Activated naive CD8-positive, alpha-beta T cell treated with anti-CD3 and anti-CD28 coated beads for 36 hours (primary cell): ENCODE measurements at places on chromosomes 12 and 14. TPM values are rescaled to one million over a fixed set of nuclear protein-coding genes. Genes with fewer than 3 reads are reported as not detected.

Gene SLC10A1
- total RNA-seq: not detected

- H3K27ac ChIP-seq: no peak overlapping the region
- DNase-seq: no peak
- H3K36me3 ChIP-seq: peaks cover 2% of the 10 kb centered on the region
- H3K4me3 ChIP-seq: no peak overlapping the region
- no peaks in the 10 kb centered on the region for H3K27me3 ChIP-seq
Measured at GRCh38 chr12:28114488-28114887, 75.8 kb upstream of the CCDC91 start.

DNA sequence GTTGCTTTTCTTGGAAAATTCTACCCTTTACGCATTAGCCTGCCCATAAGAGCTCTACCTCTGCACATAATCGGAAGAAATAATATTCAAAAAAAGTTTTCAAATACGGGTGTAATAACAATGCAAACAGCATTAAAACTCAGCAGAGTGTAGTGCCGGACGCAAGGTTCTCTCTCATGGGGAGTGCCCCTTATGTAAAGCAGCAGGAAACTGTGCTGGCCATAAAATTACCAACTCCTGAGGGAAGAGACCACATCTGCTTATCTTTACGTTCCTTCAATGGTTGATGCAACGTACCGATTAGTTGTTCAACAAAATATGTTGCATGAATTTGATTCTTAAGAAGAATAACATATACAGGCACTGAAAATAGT, 118.7 kb upstream of the TMCC3 start:
- H3K36me3 ChIP-seq: no peaks in the 10 kb centered on the region
- H3K27ac ChIP-seq: no peak overlapping the region
- no peak overlapping the region for H3K4me3 ChIP-seq
- H3K27me3 ChIP-seq: peaks cover 35% of the 10 kb centered on the region
- peaks cover 5% of the 10 kb centered on the region for H3K4me1 ChIP-seq

Gene TCL1B
- not detected for total RNA-seq

Gene HECTD4
- total RNA-seq: 15.8 TPM

- H3K27me3 ChIP-seq: no peaks in the 10 kb centered on the region
- no peak for DNase-seq
- H3K27ac ChIP-seq: no peak overlapping the region
- no peaks in the 10 kb centered on the region for H3K36me3 ChIP-seq
- H3K4me1 ChIP-seq: no peaks in the 10 kb centered on the region
Measured at GRCh38 chr14:32419429-32419828, 90.3 kb downstream of the AKAP6 start.

- no peaks in the 10 kb centered on the region for H3K4me1 ChIP-seq
- H3K27ac ChIP-seq: no peak overlapping the region
- DNase-seq: no peak
- H3K4me3 ChIP-seq: no peak overlapping the region
Measured at GRCh38 chr14:28412077-28412476, 354.5 kb upstream of the FOXG1 start.

- peaks cover 2% of the 10 kb centered on the region for H3K36me3 ChIP-seq
- peaks cover 6% of the 10 kb centered on the region for H3K27me3 ChIP-seq
- no peak overlapping the region for H3K27ac ChIP-seq
- DNase-seq: no peak
- no peaks in the 10 kb centered on the region for H3K4me1 ChIP-seq
Measured at GRCh38 chr12:48601013-48601756, 31.3 kb upstream of the LALBA start.

DNA sequence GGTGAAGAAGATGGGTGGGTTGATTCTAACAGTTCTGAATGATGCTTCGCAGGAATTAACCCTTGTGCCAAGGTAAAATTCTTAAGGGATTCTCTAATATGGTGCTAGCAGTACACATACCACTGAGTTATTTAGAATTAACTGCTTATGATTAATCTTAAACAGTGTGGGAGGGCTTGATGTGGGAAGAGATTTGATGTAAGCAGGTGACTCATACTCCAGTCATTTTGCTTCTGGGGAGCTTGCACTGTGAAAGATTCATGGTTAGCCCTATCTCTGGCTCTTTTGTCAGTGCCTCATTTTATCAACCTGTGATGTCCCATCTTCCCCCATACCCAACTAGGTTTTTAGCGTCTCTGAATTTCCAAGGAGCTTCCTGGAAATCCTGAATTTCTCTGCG, 83.8 kb downstream of the NRXN3 start:
- no peak overlapping the region for H3K27ac ChIP-seq
- no peaks in the 10 kb centered on the region for H3K36me3 ChIP-seq
- peaks cover 8% of the 10 kb centered on the region for H3K4me1 ChIP-seq
- no peak for DNase-seq

DNA sequence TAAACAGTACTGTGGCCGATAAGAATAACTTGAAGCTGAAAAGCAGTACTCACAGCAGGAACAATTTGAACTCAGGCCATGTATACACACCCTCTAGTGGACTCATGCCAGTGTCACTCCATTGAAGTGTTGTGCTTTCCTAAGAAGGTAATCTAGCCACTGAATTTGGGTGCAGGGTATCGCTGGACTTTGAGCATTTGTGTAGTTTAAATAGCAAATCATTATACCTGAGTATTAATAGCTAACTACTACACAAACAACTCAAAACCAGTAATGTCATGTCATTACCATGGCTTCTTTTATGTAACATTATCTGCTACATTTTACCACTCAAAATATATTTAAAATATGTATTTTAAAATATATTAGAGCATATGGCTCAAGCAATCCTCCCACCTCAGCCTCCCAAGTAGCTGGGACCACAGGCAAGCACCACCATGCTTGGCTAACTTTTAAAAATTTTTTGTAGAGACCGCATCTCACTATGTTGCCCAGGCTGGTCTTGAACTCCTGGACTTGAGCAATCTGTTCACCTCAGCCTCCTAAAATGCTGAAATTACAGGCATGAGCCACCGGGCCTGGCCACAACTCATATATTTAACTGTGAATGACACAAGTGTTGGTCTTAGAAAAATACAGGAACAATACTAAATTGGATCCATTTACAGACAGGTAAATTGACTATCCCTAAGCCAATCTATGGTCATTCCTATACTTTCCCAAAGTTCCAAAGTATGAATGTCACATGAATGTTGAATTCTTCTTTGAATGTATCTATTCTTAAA, 25.6 kb upstream of the ARID4A start:
- peaks cover 57% of the 10 kb centered on the region for H3K36me3 ChIP-seq
- no peak for DNase-seq
- no peak overlapping the region for H3K4me3 ChIP-seq

DNA sequence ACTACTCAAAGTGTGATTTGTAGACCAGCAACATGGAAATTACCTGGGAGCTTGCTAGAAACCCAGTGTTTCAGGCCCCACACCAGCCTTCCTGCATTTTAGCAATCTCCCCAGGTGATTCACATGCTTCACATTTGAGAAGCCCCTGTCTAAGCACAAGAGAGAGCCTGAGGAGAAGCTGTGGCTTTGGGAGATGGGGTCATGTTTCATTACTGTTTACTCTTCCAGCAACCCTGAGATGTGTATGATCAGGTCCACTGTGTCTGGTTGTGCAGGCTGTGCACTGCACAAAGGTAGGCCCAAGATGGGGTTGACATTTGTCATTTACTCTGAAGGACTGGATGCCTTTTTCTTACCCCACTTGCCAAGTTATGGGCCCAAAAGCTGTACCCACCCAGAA, 190.1 kb downstream of the SLC41A2 start:
- H3K27ac ChIP-seq: no peak overlapping the region
- no peaks in the 10 kb centered on the region for H3K27me3 ChIP-seq

GRCh38 chr12:6192604-6193380, 7.4 kb upstream of the CD9 start:
- H3K27ac ChIP-seq: no peak overlapping the region
- H3K4me1 ChIP-seq: peaks cover 33% of the 10 kb centered on the region
- H3K36me3 ChIP-seq: no peaks in the 10 kb centered on the region
- peaks cover 4% of the 10 kb centered on the region for H3K27me3 ChIP-seq

Gene LHX5
- not detected for total RNA-seq

DNA sequence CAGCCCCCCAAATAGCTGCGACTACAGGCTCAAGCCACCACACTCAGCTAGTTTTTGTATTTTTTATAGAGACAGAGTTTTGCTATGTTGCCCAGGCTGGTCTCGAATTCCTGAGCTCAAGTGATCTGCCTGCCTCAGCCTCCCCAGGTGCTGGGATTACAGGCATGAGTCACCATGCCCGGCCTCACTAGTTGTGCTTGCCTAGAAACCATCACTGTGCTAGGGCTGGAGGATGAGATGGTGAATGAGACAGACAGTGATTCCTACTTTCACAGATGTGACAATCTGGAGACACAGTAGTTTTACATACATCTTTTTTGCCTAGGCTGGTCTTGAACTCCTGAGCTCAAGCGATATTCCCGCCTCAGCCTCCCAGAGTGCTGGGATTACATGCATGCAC, 7.5 kb upstream of the MSI1 start:
- H3K4me3 ChIP-seq: no peak overlapping the region
- H3K36me3 ChIP-seq: no peaks in the 10 kb centered on the region
- peaks cover 56% of the 10 kb centered on the region for H3K27me3 ChIP-seq
- H3K4me1 ChIP-seq: no peaks in the 10 kb centered on the region

Gene LIN7A
- total RNA-seq: not detected

Gene CCDC177
- total RNA-seq: not detected

Gene OVCH1
- total RNA-seq: not detected

Gene TAS2R20
- total RNA-seq: 0.21 TPM

GRCh38 chr12:66152732-66153131, 17.1 kb downstream of the TMBIM4 start:
- no peak for DNase-seq
- H3K27me3 ChIP-seq: no peaks in the 10 kb centered on the region
- no peak overlapping the region for H3K27ac ChIP-seq
- peaks cover 22% of the 10 kb centered on the region for H3K4me1 ChIP-seq
- H3K36me3 ChIP-seq: peaks cover 33% of the 10 kb centered on the region
- H3K4me3 ChIP-seq: no peak overlapping the region

DNA sequence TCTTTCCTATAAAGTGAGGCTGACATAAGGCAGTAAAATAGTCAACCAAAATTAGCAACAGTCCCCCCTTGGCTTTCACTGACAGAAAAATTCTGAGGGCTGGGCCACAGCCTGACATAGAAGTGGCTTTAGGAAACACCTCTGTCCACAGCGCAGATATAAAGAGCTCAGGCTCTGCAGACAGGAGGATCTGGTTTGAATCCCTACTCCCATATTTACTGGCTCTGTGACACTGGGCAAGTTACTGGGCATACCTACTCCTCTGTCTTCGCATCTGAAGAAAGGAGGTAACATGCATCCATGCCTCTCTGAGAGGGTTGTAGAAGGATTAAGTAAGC, 95.3 kb downstream of the STXBP6 start:
- H3K36me3 ChIP-seq: no peaks in the 10 kb centered on the region
- H3K27me3 ChIP-seq: peaks cover 26% of the 10 kb centered on the region
- no peak overlapping the region for H3K27ac ChIP-seq
- no peak for DNase-seq
- no peaks in the 10 kb centered on the region for H3K4me1 ChIP-seq

- H3K4me1 ChIP-seq: peaks cover 42% of the 10 kb centered on the region
- H3K36me3 ChIP-seq: peaks cover 29% of the 10 kb centered on the region
- H3K27ac ChIP-seq: peak overlapping the region; percentile 25
- DNase-seq: no peak
Measured at GRCh38 chr12:69254046-69254445, 14.7 kb downstream of the CPSF6 start.

Gene ABCC9
- total RNA-seq: not detected

Gene IL31
- total RNA-seq: not detected

DNA sequence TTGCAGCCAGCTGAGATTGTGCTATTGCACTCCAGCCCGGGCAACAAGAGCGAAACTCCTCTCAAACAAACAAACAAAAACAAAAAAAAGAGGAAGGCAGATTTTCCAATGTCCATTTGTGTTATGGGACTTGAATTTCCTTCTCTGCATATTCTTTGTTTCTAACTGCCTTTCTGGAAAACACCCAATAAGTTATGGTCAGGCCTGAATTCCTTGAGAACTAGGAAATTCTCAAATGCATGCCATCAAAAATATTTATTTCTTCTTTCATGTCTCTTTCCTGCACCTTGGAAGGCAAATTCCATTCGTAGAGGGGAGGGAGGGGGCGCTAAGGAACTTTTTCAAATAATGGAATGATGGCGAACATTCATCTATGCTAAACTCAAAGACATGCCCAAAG, 117.6 kb upstream of the TMCC3 start:
- no peak overlapping the region for H3K4me3 ChIP-seq
- H3K27me3 ChIP-seq: peaks cover 35% of the 10 kb centered on the region
- H3K4me1 ChIP-seq: peaks cover 5% of the 10 kb centered on the region
- no peak for DNase-seq
- H3K27ac ChIP-seq: no peak overlapping the region

- H3K4me1 ChIP-seq: no peaks in the 10 kb centered on the region
- peaks cover 46% of the 10 kb centered on the region for H3K27me3 ChIP-seq
- H3K27ac ChIP-seq: no peak overlapping the region
- DNase-seq: no peak
- H3K36me3 ChIP-seq: no peaks in the 10 kb centered on the region
Measured at GRCh38 chr12:16611146-16611545, 5.2 kb upstream of the LMO3 start.

GRCh38 chr14:36580856-36581831, 1.3 kb downstream of the NKX2-8 start:
- H3K27me3 ChIP-seq: peaks cover 77% of the 10 kb centered on the region
- peaks cover 3% of the 10 kb centered on the region for H3K4me1 ChIP-seq
- no peaks in the 10 kb centered on the region for H3K36me3 ChIP-seq
- DNase-seq: peak; percentile 36

Gene CLBA1
- 1.5 TPM for total RNA-seq

Gene TMEM132D
- not detected for total RNA-seq

- DNase-seq: no peak
- no peak overlapping the region for H3K27ac ChIP-seq
- no peak overlapping the region for H3K4me3 ChIP-seq
- H3K4me1 ChIP-seq: peaks cover 6% of the 10 kb centered on the region
- H3K27me3 ChIP-seq: peaks cover 33% of the 10 kb centered on the region
- peaks cover 9% of the 10 kb centered on the region for H3K36me3 ChIP-seq
Measured at GRCh38 chr12:76199808-76200207, 115.3 kb upstream of the NAP1L1 start.

DNA sequence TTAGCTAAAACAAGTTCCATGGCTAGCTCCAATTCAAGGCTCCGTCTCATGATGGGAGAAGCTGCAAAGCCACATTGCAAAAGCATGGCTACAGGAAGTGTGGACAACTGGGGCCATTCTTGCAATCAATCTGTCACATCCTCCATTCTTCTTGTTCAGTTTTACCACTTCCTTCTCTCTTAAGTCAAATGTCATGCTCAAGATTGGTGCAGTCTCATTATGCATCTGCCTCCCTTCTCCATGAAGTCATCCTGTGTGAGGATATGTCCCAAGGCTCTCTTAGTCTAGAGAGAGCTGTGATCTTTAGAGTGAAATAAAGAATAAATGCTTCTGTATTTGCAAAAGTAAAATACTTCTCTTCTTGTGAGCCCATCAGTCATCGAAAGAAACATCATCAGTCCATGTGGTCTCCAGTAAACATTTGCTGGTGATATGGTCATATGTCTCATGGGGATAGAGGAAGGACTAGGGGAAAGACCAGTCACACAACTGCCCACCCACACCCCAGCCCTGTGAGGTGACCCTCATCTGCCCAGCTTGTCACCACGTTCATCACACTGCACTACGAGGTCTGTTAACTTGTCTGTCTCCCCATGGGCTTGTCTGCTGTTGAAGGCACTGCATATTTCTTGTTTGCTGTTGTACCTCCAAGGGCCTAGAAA, 303.0 kb downstream of the NUAK1 start:
- no peaks in the 10 kb centered on the region for H3K36me3 ChIP-seq
- no peaks in the 10 kb centered on the region for H3K4me1 ChIP-seq
- H3K27me3 ChIP-seq: peaks cover 6% of the 10 kb centered on the region
- DNase-seq: no peak

Gene P2RX7
- total RNA-seq: 3.6 TPM

GRCh38 chr14:81605660-81606059, 72.0 kb upstream of the SEL1L start:
- no peaks in the 10 kb centered on the region for H3K36me3 ChIP-seq
- H3K4me3 ChIP-seq: no peak overlapping the region
- no peaks in the 10 kb centered on the region for H3K4me1 ChIP-seq
- no peak for DNase-seq
- peaks cover 15% of the 10 kb centered on the region for H3K27me3 ChIP-seq
- H3K27ac ChIP-seq: no peak overlapping the region
